ENCODE measurements at places on chromosomes 3 and 15. TPM values are rescaled to one million over a fixed set of nuclear protein-coding genes. Genes with fewer than 3 reads are reported as not detected.
A peak's percentile ranks its signal among the peaks of the same experiment; 100 is the strongest.

GRCh38 chr3:60010781-60011180 is 961.0 kb upstream of the CFAP20DC start:
- no peaks in the 10 kb centered on the region for H3K27me3 ChIP-seq
- DNase-seq, result peak; percentile 91
- peak overlapping the region; percentile 29 for H3K4me3 ChIP-seq

Gene FAM174B
- 3.6 TPM for total RNA-seq

Gene HESX1
- not detected for total RNA-seq

DNA sequence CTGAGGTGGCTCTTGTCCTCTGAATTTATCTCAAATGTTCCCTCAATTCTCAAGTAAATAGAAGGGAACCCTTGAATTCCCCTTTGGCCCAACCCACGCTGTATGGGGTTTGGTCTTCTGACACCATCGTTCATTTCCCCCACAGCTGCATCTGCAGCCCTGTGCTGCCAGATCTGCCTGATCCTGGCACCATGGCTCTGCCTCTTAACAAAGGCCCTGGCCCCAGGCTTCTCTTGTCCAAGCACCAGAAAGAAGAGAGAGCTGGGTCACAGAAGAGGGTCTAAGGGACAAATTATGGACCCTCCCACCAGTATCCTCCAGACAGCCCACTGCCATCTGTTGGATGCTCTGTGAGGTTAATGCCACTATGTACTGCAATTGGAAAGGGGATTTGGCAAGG is 1.8 kb downstream of the MAP1A start:
- no peaks in the 10 kb centered on the region for H3K36me3 ChIP-seq
- no peak overlapping the region for H3K27ac ChIP-seq
- H3K4me1 ChIP-seq, result peaks cover 15% of the 10 kb centered on the region
- H3K27me3 ChIP-seq, result peaks cover 16% of the 10 kb centered on the region
- DNase-seq, result no peak

Gene LIPH
- total RNA-seq, result not detected

DNA sequence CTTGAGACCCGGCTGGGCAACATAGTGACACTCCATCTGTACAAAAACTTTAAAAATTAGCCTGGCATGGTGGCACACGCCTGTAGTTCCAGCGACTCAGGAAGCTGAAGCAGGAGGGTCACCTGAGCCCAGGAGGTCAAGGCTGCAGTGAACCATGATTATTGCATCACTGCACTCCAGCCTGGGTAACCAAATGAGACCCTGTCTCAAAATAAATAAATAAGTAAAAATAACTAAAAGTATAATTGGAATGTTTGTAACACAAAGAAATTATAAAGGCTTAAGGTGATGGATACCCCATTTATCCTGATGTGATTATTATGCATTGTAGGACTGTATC is 38.6 kb downstream of the MYO1E start:
- H3K36me3 ChIP-seq, result no peaks in the 10 kb centered on the region
- no peak overlapping the region for H3K27ac ChIP-seq
- H3K4me1 ChIP-seq, result no peaks in the 10 kb centered on the region
- DNase-seq, result no peak

GRCh38 chr3:17420668-17421067 is 321.8 kb downstream of the TBC1D5 start:
- no peaks in the 10 kb centered on the region for H3K36me3 ChIP-seq
- DNase-seq, result no peak
- H3K27me3 ChIP-seq, result no peaks in the 10 kb centered on the region
- no peak overlapping the region for H3K27ac ChIP-seq
- no peaks in the 10 kb centered on the region for H3K4me1 ChIP-seq
- no peak overlapping the region for H3K4me3 ChIP-seq

GRCh38 chr3:136535906-136536305 is 216.3 kb downstream of the STAG1 start:
- H3K4me1 ChIP-seq, result no peaks in the 10 kb centered on the region
- DNase-seq, result no peak
- H3K36me3 ChIP-seq, result no peaks in the 10 kb centered on the region
- no peaks in the 10 kb centered on the region for H3K27me3 ChIP-seq
- no peak overlapping the region for H3K27ac ChIP-seq

DNA sequence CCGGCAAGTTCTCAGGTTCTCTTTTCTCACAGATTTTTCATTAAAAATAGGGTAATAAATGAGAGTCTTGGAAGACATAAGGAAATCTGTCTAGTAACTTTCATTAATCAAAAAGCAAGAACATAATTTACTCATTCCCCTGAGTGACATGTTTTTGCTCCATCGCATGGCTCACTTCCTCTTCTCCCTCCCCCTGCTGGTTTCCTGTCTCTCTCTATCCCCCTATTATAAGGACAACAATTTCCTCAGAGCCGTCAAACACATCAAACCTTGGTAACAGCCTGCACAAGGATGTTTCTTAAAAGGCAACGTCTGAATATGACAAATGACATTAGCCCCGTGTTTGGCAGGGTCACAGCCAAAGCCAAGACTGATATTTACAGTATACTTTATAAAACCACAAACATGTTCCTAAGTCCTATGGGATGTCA is 1149.6 kb downstream of the IGSF11 start:
- H3K27me3 ChIP-seq, result no peaks in the 10 kb centered on the region
- H3K27ac ChIP-seq, result no peak overlapping the region
- H3K4me1 ChIP-seq, result no peaks in the 10 kb centered on the region
- no peaks in the 10 kb centered on the region for H3K36me3 ChIP-seq

Gene MAGEL2
- total RNA-seq, result not detected

Gene ITPKA
- not detected for total RNA-seq

DNA sequence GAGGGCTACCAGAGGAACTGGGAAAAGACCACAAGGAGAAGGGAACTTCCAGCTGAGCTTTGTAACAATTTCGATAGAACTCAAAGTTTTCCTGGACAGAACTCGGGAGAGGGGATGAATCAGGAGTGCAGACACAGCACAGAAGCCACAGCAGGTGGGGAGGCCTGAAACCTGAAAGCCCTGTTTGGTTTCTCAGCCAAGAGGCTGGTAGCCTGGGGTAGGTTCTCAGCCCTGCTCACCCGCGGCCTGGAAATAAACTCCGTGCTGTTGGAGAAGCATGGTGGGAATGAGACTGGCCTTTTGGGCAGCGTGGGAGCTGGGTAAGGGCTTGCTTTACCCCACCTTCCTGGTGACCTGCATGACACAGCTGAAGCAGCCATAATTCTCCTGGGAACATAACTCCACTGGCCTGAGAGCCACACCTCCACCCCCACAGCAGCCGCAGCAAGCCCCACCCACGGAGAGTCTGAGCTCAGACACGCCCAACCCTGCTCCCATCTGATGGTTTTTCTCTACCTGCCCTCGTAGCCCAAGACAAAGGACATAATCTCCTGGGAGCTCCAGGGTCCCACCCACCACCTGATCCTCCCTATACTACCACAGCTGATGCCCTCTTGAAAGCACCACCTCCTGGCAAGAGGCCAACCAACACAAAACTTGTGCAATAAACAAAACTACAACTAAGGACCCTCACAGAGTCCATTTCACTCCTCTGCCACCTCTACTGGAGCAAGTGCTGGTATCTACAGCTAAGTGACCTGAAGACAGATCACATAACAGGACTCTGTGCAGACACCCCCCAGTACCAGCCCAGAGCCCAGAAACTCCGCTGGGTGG is 52.5 kb upstream of the CHRM5 start:
- H3K4me1 ChIP-seq, result no peaks in the 10 kb centered on the region
- no peak overlapping the region for H3K4me3 ChIP-seq
- no peak overlapping the region for H3K27ac ChIP-seq

Gene CPNE9
- total RNA-seq, result 0.45 TPM

Gene ITPR1
- 59.9 TPM for total RNA-seq

DNA sequence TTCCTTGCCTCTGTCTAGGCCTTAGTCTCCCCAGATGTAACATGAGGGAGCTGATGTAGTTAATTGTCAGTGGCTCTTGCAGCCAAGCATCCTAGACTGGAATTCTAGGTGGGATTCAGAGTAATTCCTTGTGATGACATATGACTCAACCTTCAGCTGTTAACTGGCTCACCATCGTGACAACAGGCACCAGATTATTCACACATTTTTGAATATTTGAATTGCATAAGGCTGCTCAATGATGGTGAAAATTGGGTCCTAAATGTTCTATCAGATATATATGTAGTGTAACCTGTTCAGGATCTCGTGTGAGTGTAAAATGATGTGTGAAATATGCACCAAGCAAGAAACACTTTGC is 405.1 kb downstream of the LPP start:
- no peaks in the 10 kb centered on the region for H3K4me1 ChIP-seq
- H3K4me3 ChIP-seq, result no peak overlapping the region
- no peak for DNase-seq
- no peak overlapping the region for H3K27ac ChIP-seq
- no peaks in the 10 kb centered on the region for H3K27me3 ChIP-seq
- H3K36me3 ChIP-seq, result no peaks in the 10 kb centered on the region

DNA sequence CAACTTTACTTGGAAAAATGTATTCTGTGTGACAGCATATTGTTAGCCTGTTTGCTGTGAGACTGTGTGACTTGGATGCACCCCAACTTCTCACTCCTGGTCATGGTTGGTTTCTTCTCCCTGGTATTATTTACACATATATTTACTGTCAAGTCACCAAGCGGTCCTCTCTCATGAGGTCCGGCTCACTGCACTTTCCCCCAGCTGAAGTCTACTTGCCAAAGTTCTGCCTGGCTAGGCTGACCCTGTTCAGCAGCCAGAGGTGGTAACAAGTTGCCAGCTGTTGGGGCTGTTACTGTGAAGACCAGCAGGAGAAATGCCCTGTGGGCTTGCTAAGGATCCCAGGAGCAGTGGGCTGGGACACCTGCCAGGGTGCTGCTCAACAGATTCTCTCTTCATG is 337.5 kb downstream of the MFSD1 start:
- H3K36me3 ChIP-seq, result no peaks in the 10 kb centered on the region
- H3K27ac ChIP-seq, result no peak overlapping the region
- no peak overlapping the region for H3K4me3 ChIP-seq
- no peaks in the 10 kb centered on the region for H3K4me1 ChIP-seq

GRCh38 chr15:88882785-88883184 is 12.6 kb downstream of the HAPLN3 start:
- peaks cover 2% of the 10 kb centered on the region for H3K4me1 ChIP-seq
- H3K36me3 ChIP-seq, result peaks cover 71% of the 10 kb centered on the region
- H3K27ac ChIP-seq, result no peak overlapping the region
- H3K27me3 ChIP-seq, result no peaks in the 10 kb centered on the region
- H3K4me3 ChIP-seq, result no peak overlapping the region

DNA sequence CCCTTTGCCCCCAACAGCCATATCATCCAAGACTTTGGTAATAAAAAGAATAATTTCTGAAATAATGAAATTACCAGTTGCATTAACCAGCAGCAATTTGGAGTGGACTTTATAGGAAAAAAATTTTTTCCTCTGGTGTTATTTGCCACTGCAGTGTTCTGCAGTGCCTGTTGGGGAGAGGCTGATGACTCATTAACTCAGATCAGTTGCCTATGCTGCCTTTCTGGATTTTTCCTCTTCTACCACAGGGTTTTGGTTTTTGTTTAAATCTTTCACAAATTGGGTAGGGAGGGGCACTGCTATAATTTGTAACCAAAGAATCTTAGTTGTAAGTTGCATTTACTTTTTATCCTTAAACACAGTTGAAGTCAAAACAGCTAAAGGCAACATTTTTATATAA is 22.7 kb downstream of the ATP6V1A start:
- H3K36me3 ChIP-seq, result peaks cover 3% of the 10 kb centered on the region
- H3K27ac ChIP-seq, result no peak overlapping the region
- H3K27me3 ChIP-seq, result no peaks in the 10 kb centered on the region
- no peak overlapping the region for H3K4me3 ChIP-seq
- H3K4me1 ChIP-seq, result no peaks in the 10 kb centered on the region
- DNase-seq, result no peak

Gene SIDT1
- total RNA-seq, result 28.8 TPM
